ENCODE measurements at places on chromosomes 2 and 18.
A peak's percentile ranks its signal among the peaks of the same experiment; 100 is the strongest.

DNA sequence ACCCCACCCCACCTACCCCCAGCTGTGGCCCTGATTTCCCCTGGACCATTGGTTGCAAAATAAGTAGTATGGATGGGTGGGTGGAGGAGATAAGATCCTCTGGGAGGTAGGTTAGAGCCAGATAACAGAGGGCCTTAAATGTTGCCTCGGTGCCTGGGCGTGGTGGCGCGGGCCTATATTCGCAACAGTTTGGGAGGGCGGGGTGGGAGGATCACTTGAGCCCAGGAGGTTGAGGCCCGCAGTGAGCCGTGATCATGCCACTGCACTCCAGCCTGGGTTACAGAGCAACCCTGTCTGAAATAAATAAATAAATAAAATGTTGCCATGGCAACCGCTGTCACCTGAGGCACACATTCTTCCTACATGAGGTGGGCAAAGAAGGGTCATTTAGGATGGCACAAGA is 103.3 kb upstream of the GATA6 start:
- DNase-seq: no peak

DNA sequence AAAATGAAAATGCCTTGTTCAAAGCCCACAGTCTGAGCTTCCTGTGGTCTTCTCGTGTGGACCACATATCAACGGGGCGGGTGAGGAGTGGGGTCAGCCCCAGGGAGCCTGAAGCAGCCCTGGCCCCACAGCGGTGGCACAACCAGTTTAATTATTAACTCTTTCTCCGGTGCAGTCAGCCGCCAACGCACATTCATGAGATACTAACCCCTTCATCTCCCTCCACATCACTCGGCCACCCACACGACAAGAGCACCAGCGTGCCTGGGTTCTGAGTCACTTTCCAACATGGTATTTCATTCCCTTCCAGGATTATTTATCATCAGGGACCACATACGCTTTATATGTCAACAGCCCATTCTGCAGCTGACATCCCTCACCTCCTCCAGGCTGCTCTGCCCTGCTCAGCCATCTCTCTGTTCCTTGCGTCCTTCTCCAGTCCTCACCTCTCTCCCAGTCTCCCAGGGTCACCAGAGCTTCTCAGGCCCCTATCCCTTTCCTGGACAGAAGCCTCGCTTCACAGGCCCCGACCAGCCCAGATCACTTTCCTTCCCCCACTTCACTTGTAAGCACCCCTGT is 48.0 kb upstream of the ID2 start:
- DNase-seq: no peak

- DNase-seq: no peak
Observed at GRCh38 chr2:165899311-165899710, 54.3 kb downstream of the TTC21B start.

DNA sequence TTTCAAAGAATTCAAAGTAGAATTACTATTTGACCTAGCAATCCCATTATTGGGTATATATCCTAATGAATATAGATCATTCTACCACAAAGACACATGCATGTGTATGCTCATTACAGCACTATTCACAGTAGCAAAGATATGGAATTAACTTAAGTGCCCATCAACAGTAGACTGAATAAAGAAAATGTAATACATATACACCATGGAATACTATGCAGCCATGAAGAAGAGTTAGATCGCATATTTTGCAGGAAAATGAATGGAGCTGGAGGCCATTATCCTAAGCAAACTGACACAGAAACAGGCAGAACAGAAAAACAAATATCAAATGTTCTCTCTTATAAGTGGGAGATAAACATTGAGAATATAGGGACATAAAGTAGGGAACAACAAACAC is 519.2 kb upstream of the REG3G start:
- DNase-seq: no peak

DNA sequence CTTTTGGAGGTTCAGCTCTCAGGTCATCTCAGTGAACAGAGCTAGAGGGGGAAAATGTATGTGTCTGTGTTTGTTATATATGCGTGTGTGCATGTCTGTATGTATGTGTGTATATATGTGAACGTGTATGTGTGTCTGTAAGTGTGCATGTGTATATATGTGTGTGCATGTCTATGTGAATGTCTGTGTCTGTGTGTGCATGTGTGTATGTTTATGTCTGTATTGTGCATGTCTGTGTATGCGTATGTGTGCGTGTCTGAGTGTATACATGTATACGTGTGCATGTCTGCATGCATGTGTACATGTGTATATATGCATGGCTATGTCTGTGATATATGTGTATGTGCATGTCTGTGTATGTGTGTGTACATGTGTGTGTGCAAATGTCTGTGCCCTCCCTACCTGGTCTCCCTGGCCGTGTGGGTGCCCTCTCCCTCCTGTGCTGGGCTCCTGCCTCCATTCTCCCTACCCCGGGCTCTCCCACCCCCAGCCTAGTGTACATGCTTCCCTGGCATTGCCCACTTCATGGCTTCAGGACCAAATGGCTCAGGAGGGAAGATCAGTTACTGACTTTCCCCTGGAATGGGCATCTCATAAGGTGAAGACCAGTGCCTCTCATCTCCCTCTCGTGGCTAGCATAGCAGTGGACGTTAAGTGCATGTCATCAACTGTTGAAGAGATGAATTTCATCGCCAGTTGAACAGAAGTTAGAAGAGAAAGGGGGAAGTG is 49.9 kb downstream of the TRAF3IP1 start:
- DNase-seq: no peak

- DNase-seq: no peak
Observed at GRCh38 chr2:238169048-238169707, 10.4 kb downstream of the ERFE start.

DNA sequence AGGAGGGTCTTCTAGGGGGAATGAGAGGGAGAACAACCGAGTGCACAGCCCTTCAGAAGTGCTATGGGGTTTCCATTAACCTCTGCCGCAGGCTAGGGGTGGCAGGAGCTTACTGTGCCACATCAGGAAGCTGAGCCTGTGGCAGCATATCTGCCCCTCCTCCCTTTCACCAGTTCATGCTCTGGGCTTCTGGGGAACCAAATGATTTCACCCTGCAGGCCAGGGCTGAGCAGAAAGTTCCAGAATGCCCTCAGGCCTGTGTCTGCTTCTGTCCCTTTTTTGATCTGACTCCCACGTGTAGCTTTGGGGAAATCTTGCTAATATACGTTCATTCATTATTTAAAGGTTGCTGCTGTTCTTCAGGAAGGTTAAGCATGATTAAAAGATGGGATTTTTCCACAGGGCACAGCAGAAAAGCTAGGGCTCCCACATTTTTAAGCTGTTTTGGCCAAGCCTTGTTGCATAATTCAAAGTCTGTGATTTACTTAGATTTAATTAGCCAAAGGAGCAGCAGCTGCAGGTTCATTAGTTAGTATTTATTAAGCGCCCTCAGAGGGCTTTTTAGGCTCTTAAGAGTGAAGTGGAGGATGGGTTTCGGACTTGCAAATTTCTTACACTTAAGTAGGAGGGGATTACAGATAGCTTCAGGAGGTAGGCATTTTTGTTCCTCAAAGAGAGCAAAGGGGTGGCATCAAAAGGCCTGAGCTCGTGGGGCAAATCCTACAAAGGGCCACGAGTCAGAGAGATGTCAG is 10.2 kb downstream of the TMEM247 start:
- DNase-seq: peak; percentile 58

DNA sequence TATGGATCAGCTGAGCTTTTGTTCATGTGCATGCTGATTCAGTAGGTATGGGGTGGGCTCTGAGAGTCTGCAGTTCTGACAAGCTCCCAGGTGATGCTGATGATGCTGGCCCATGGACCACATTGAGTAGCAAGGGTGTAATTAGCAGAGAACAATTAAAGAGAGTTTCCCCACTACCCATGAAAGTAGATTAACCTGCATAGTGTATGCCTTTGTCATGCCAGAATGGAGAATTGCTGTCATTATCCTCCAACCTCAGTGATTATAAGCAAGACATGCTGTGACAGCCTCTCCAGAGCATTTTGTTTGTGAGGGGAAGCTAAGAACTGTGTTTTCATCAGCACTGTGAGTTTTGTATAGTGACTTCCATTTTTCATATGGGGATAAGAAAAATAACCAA is 59.5 kb upstream of the LYPD1 start:
- DNase-seq: no peak

Measured in retina (tissue), 1 donor.